EL (cell line): ENCODE measurements at places on chromosomes 12 and 14.

DNA sequence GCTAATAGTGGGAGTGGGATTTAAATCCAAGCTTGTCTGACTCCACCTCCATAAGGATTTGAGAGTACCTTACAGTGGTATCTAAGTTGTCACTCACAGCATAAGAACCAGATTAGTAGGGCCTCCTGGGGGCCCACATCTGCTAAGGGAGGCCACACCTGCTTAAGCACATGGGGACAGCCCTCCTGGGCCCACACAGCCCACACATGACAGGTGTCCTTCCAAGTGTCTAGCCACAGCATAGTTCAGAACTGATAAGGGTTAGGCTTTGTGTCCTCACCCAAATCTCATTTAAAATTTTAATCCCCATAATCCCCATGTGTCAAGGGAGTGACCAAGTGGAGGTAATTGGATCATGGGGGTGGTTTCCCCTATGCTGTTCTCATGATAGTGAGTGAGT, 186.0 kb upstream of the HMGA2 start:
- DNase-seq: no peak

DNA sequence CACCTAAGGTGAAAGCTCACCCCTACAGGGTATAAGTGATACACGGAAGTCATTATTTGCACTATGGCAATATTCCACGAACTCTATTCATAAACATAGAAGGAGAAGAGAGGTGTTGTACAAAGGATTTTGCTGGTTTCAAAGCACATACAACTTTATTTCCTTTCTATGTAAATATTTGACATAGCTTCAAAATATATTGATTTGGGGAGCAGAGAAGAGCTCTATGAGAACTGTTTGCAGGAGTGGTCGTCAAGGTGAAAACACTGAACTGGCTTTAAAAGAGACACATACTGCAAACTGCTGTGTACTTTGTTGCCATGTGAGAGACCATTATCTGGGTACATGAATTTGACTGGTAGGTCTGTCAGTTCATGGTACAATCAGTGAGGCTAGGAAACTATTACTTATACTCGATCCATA, 16.7 kb downstream of the CNIH1 start:
- DNase-seq: no peak

- peak; percentile 93 for DNase-seq
Observed at GRCh38 chr14:68476212-68477109, 316.4 kb downstream of the ZFP36L1 start.

DNA sequence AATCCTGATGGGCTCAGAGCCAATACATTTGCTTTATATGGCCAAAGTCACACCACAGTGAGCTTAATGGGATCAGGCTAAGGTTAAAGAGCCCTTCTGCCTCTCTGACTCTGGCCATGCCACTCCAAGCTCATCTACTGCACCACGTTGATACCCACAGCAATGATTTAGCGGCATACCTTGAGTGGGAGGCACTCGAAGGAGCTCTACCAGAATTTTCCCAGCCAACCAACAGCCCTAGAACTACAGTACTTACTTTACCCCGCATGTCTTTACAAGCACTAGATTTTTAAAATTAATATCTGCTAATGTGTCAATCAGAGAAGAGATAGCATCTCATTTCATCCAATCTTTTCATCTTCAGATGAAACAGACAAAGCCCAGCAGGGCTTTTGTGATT, 300.5 kb downstream of the GRIN2B start:
- no peak for DNase-seq

GRCh38 chr12:123055281-123055766, 74.8 kb downstream of the ARL6IP4 start:
- no peak for DNase-seq

DNA sequence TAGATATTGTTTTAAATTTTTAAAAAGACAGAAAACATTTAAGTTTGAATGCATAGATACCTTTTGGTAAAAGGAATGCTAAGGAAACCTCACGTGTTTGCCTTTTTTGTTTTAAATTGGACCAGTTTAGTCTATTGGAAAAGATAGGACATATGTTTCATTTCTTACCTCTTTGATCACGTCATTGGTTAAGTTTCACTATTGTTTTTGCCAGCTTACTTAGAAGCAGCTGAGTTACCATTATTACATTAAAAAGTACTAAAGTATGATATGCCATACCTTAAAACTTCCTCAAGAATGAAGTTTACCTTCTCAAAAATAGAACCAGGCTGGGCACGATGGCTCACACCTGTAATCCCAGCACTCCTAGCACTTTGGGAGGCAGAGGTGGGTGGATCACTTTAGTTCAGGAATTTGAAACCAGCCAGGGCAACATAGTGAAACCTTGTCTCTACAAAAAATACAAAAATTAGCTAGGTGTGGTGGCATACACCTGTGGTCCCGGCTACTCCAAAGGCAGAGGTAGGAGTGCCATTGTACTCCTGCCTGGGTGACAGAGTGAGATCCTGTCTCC, 54.4 kb downstream of the SRGAP1 start:
- no peak for DNase-seq

- peak; percentile 70 for DNase-seq
Observed at GRCh38 chr12:7079826-7080125, 12.5 kb downstream of the C1R start.

- DNase-seq: no peak
Observed at GRCh38 chr14:32330351-32331111, 1.4 kb downstream of the AKAP6 start.

- no peak for DNase-seq
Observed at GRCh38 chr12:42442888-42443287, 116.9 kb downstream of the PPHLN1 start.

GRCh38 chr12:16880864-16881285, 274.9 kb upstream of the LMO3 start:
- DNase-seq: no peak

DNA sequence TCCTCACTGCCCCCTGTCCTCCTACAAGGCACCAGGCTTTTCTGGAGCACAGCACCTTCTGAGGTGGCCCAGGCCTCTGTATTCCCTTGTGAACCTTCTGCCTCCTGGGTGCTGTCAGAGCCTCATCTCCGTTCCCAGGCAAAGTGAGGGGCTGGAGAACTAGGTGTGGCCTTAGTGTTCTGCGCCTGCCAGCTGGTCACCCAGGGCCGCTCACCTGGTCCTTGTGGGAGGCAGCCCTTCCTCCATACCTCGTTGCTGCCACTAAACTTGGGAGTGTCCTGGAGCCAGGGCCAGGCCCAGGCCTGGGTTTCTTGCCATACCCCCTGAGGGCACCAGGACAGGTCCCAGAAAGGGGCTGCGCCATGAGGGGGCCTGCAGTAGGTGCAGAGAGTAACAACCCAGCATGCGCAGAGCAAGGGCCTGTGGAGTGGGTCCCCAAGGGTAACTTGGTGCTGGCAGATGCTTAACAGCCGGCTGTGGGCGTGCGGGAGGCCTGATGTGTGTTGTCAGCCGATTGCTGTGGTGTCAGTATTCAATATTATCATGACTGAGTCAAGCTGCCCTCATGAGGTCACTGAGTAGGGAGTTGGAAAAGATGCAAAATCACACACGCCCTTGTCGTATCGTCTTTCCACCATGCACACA, 17.1 kb downstream of the OTUB2 start:
- DNase-seq: no peak

- no peak for DNase-seq
Observed at GRCh38 chr12:31778687-31779086, 49.9 kb upstream of the AMN1 start.

DNA sequence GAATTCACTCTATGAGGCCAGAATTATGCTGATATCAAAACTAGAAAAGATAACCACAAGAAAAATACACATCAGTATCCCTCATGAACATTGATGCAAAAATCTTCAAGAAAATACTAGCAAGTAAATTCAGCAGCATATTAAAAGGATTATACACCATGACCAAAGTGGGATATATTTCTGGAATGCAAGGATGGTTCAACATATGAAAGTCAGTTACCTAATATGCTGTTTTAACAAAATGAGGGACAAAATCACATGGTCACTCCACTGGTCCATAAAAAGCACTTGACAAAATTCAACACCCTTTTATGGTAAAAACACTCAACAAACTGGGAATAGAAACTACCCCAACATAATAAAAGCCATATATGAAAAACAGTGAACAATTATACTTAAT, 40.3 kb downstream of the TECPR2 start:
- DNase-seq: no peak

- no peak for DNase-seq
Observed at GRCh38 chr14:46820291-46820690, 168.7 kb upstream of the RPL10L start.

DNA sequence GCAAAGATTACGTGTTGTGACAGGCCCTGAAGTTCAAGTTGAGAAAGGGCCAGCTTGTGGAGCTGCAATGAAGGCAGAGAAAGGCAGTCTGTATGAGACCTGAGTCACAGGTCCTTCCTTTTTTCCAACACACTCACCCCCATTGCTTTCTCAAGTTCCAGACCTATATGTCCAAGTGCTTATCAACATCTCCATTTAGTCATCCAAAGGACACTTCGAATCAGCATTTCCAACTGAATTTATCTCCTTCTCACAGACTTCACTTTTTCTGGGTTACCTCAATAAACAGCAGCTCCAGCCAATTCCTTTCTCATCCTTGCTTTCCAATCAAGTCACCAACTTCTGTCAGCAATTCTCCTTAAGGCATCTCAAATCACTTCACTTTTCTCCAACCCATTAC, 56.4 kb upstream of the KIF21A start:
- no peak for DNase-seq

DNA sequence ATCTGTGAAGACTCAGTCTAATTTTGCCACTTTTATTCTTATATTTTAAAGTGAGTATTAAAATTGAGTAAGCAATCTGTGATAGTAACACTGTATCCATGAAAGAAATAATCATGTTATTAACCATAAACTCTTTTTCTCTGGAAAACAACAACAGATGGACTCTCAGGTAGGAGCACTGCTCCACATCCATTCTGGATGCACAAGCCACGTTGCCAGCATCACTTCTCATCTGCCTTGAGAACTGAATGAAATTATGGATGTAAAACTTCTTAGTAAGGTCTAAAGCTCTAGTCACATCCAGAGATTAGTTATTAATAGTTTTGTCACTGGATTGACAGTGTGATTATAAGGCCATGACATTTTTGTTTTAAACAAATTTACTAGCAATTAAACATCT, 489.1 kb upstream of the SYT1 start:
- DNase-seq: no peak

DNA sequence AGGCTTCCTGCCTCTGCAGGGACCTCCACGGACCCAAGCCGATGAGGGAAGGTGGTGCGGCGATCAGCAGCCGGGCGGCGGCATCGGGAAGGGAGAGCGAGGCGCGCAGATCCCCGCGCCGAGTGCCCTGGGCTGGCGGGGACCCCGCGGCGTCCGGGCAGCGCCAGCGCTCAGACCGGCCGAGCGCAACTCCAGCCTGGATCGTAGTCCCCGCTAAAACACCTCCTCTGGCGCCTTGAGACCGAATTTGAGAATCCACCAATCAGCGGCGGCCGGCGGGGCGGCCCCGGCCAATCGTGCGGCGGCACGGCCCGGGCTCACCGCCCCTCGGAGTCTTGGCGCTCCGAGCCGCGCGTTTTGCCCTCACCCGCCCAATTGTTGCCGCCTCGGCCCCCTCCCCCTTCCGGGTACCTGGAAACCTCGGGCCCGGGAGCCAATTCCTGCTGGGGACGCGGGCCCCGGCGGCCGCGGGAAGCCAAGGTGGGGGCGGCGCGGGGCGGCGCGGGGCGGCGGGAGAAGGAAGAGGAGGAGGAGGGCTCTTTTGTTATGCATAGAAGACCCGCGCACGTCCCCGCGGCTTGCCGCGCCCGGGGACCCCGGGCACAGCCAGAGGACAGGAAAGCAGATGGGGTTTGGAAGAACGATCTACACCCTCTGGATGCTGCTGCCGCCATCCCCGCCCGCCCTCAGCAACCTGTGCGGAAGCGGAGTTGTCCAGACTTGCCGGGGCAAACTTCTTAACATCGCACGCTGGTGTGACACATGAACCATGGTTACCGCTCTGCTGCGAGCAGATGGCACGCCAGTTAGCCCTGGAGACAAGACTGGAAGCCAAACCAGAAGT, at the start of gene E2F7:
E2F7 (minus strand) TSS at position 209 of the 844 bp plus-strand sequence. CDS start 934 bp downstream, outside the sequence.
- peak; percentile 94 for DNase-seq

GRCh38 chr14:65412856-65413738, 567 bp downstream of the FUT8 start:
- peak; percentile 74 for DNase-seq

DNA sequence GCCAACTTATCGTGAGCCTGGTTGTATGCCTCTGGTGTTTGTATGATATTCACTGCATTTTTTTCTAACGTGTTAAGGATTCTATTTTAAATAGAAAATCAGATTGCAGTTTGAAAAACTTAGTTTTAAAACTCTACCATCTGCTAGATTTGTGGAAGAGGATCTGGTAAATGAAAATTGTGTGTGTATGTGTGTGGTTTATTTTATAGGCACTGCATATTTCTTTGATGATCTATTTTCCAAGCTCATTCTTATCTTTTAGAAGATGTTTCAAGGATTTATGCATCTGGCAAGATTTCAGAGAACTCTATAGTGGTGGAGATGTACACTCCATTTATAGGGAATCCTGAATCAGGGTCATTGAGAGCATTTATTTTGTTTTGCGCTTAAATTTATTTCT, 69.8 kb downstream of the HMGA2 start:
- DNase-seq: peak; percentile 80

- DNase-seq: no peak
Observed at GRCh38 chr14:105390849-105391500, 7.4 kb upstream of the TEX22 start.

- DNase-seq: peak; percentile 95
Observed at GRCh38 chr12:7933255-7933726, 2.7 kb downstream of the SLC2A3 start.

DNA sequence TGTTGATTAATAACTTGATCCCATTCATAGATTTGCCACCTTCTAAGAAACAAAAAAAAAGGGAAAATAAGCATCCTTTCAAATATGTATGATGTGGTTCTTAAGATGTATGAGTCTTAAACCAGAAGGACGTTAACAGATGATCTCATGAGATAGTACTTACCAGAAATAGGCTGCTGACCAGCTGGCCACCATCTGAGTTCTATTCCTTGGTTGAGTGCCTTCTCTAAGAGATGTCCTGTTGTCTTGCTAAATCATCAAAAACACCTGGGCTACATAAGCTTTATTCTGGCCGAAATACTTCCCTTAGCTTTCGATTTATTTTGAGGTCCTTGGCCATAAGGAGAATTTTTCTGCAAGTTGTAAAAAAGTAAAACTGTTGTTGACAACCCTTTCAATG, 55.6 kb downstream of the GPR65 start:
- DNase-seq: no peak

- no peak for DNase-seq
Observed at GRCh38 chr12:22046968-22047390, 961 bp downstream of the CMAS start.

DNA sequence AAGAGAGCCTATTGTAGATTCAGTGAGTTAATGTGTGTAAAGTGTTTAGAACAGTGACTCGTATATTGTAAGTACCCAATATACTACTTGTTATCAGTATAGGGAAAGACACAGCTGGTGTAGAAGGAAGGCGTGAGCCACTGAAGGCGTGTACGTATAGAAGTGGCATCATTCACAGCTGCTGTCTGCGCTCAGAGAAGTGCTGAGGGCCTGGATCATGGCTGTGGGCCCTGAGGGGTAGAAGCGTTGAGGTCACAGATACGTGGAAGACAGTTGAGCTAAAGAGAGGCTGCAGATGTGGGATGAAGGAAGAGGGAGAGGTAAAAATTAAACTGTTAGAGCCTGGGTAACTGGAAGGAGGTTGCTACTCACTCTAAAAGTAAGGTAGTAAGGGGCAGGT, 5.9 kb downstream of the C12orf75 start:
- no peak for DNase-seq
